Stimulated activated CD8-positive, alpha-beta memory T cell treated with anti-CD3 and anti-CD28 coated beads, Interleukin-15, amount 100 ng/mL, for 1 hour (primary cell): ENCODE measurements at places on chromosomes 2 and 18.

- DNase-seq, result no peak
Observed at GRCh38 chr2:54722641-54723040, 821 bp upstream of the EML6 start.

DNA sequence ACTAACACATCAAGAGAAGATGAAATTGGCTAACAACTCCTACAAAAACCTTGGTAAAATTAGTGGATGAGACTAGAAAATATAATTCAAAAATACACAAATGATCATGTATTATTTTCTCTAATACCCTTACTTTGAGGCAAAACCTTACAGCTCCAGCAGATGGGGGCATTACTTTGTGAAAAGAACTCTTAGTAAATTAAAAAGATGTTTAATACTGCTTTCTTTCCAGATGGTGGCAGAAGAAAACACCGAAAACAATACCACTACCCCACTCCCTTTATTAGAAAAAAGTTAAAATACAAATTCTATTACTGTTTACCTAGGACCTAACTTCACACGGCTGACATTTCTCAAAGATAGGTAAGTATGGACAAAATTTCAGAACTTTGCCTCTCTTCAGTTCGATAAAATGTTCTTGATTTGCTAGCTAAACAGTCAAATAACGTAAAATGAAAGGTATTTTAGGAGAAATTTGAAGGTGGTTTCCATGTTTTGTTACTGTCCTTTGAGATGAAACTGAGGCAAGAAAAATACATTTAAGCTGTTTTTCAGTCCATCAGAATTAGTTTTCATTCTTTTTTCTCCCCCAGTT, 30.6 kb downstream of the ORC4 start:
- DNase-seq, result no peak

- DNase-seq, result no peak
Observed at GRCh38 chr2:236527159-236527630, 42.4 kb upstream of the ACKR3 start.

GRCh38 chr2:112714836-112715631, 5.8 kb upstream of the NT5DC4 start:
- DNase-seq, result no peak

- no peak for DNase-seq
Observed at GRCh38 chr2:12176623-12177454, 430.4 kb downstream of the LPIN1 start.

- DNase-seq, result no peak
Observed at GRCh38 chr2:55590810-55591440, 26.5 kb downstream of the PPP4R3B start.

- DNase-seq, result no peak
Observed at GRCh38 chr2:100394111-100394641, 23.3 kb downstream of the CHST10 start.

- no peak for DNase-seq
Observed at GRCh38 chr2:24945907-24946306, 25.8 kb downstream of the DNAJC27 start.

DNA sequence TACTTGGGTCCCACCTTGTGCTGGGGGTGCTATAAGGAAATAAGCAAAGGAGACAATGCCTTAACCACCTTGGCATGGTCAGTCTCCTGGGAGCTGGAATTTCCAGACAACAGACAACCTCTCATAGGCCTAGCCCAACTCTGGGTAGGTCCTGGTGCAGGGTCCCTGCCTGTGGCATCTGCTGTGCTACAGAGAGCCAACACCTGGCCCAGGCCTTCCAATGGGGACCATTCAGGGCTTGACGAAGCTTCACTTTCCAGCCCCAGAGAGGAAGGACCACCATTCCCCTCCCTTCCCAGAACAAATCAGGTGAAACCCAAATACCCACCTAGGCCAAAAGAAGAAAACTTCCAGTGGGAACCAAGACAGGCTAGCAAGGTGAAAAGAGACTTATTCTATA, 82.8 kb downstream of the SMAD7 start:
- no peak for DNase-seq

DNA sequence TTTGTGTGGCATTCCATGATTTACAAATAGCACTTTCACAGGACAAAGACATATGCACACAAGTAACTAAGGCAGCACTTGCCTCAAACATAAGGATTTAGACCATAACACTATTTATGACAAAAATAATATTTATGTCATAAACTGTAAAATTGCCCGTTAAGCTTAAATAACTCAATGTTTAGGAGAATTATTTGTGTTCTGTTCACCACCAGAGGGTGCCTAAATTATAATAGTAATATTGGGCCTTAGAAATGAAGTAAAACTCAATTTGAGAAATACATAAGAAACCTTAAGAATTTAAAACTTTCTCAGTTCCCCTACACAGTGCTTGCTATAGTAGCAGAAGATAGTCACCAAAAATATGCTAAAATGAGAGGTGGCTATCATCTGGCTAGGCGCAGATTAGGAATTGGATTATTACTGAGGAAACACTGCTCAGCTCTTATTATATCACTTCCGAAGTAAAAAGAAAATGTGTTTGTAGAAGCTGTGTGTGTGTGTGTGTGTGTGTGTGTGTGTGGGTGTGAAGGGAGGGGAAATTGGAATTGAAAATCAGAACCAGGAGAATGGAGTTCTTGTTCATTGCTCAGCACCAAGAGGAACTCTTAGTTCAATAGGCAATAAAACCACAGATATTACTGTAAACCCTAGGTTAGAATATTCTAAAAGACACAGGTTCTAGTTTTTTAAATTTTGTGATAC, 4.9 kb upstream of the CHN1 start:
- no peak for DNase-seq

- DNase-seq, result no peak
Observed at GRCh38 chr2:190478572-190479195, 55.8 kb downstream of the NEMP2 start.

GRCh38 chr2:111173856-111174255, 53.1 kb downstream of the BCL2L11 start:
- no peak for DNase-seq

GRCh38 chr2:14907014-14907612, 274.6 kb downstream of the LRATD1 start:
- DNase-seq, result no peak

DNA sequence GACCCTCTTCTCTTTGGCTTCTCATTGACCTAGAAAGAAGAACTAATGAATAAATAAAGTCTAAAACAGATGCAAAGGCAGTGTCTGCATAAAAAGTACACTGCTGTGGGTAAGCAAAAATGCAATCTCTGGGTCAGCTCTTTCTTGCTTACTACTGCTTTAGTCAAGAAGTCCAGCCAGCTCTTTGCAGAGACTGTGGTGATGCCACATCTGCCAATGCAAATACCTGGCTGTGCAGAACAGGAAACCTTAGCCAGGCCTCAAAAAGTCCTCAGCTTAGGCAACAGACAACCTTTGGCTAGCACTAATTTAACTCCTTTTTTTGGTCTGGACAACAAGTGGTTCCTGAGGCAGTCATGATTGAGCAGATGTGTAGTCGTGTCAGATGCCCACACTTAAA, 73.6 kb upstream of the RND3 start:
- no peak for DNase-seq

GRCh38 chr2:40329739-40330030, 122.2 kb downstream of the SLC8A1 start:
- DNase-seq, result no peak

GRCh38 chr2:2112416-2113105, 218.5 kb downstream of the MYT1L start:
- no peak for DNase-seq

DNA sequence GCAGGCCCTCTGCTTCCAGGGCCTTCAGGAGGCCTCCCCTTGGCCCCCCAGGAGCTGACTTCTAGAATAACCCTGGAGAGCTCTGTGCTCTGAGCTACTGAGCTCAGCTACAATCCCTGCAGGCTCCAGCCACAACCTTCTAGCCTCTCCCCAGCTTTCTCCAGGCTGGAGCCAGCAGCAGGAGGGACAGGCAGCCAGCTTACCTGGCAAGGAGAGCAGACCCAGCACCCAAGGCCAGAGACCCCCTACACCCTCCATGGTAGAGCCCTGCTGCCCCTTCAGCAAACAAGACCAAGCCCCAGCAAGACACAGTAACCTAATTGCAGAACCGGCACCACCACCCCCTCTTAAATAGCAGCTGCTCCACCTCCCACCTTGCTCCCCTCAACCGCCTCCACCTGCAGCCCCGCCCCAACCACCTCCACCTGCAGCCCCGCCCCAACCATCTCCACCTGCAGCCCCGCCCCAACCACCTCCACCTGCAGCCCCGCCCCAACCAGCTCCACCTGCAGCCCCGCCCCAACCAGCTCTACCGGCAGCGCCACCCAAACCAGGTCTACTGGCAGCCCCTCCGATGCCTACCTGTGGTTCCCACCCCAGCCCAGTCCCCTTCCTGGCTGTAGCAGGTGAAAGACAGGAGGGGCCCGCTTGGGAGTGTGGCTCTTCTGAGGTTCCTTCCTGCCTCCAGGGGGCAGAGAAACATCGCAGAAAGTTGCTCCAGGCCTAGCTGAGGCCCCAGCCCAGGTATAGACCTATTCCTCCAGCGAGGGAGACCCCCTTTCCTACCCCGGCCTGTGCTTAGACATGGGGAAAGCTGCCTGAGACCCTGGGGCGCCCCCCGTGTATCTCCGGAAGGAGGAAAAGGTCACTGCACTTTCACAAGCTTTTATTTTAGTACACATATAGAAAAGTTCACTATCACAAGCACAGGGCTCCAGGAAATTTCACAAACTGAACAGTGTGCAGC, at the start of gene ASTL:
TSS of gene ASTL (minus strand) at position 324 of the 967 bp plus-strand sequence. CDS start at position 258, 66 bp downstream.
- no peak for DNase-seq

GRCh38 chr2:191866675-191867506, 20.0 kb upstream of the CAVIN2 start:
- DNase-seq, result no peak

DNA sequence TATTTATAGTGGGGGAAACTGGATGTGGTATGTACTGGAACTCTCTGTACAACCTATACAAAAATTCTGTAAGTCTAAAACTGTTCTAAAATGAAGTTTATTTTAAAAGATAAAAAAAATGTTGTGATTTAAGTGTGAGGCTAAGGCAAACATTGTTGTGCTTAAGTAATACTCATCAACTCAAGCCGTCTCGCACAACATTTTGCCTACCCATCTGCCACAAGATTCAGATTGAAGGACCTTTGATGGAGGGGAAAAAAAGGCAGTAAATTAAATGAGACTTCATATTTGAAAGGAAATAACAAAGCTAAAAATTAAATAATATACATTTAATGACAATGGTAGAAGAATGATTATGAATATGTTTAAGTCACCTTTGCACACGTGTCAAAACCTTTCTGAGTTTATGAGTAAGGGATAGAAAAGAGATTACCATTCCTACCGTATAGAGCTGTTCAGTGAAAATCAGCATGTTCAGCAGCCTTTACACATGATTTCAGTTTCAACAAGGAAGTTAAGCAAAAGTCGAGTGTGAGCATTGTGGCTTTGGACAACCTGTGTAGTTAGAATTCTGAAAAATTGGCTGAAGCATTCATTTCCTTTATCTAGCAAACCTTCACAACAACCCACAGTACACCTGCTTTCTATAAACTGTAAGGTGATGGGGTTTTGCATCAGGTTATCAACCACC, 499.3 kb downstream of the IRS1 start:
- no peak for DNase-seq

DNA sequence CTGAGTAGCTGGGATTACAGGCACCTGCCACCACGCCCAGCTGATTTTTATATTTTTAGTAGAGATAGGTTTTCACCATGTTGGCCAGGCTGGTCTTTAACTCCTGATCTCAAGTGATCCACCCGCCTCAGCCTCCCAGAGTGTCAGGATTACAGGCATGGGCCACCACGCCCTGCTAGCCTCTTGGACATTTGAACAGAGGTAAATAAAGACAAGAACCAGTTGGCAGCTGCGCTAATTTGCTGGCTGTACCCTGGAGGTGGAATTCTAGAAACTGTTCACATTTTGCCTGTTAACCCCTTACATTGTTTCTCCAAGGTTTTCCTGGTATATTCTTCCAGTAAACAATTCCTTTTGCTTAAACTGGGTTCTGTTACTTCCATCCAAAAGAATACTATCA, 132.9 kb downstream of the CDH2 start:
- DNase-seq, result no peak

- DNase-seq, result no peak
Observed at GRCh38 chr2:137638932-137639331, 325.3 kb upstream of the HNMT start.

DNA sequence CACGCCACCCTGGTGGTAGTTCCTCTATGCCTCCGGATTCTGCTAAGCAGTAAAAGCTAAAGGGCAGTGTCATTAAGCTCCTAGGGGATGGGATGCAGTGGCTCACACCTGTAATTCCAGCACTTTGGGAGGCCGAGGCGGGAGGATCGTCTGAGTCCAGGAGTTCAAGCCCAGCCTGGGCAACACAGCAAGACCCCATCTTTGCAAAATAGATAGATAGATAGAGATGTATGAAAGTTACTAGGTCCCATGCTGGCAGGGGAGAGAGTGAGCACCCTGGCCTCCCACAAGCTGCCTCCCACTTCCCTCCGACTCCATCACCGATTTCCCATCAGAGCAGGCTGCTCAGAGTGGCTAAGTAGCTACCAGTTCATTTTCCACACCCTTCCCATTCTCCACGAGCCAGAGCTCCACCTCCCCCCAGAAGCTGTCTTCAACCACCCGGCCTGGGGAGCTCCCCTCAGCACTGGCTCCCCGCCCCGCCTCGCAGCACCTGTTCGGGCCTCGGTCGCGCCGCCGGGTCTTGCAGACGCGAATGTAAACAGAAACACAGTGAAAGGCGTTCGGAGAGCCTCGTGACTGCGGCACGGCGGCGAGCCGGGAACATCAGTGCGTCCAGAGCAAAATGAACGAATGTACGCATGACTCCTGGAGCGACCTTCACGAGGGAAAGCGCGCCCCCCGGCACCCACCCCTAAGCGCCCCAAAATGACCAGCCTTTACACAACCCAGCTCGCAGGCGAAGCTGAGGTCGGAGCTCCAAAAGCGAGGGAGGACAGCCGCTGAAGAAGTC, 598 bp upstream of the CEP68 start:
- peak; percentile 28 for DNase-seq

GRCh38 chr2:55961318-55961911, 37.8 kb upstream of the EFEMP1 start:
- DNase-seq, result no peak

DNA sequence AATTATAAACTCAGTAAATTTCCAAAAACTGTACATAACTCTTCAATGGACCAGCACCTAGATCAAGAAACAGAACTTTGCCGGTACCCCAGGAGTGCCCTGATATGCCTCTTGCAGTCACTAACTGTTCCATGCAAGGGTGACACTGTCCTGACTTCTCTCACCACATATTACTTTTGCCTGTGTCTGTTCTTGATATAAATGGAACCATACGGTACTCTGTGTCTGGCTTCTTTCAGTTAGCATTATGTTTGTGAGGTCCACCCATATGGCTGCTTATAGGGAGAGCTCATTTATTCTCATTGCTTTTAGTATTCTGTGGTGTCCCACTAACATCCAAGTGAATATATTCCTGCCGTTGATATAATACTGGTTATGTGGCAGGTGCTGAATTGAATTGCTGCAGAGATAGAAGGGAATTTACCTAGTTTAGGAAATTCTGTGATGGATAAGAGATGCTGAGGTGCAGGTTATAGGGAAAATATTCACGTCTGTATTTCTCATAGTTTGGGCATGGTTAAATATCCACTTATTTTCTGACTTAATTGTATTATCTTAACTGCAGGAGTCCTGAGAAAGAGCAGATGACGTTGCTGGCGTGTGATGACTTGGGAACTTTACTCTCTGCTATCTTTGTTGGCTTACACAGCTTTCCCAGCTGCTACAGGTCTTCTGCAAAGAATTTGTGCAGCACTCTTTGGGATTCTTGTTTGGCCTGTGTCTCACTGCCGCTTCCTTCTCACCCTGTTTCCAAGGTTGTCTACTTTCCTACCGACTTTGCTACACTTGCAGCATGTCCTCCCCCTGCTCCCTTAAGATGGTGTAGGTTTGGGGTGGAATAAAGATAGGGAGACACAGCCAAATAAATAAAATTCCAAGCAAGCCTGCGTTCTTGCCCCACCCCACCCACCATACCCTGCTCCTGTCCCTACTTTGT, 107.9 kb downstream of the MAP4K4 start:
- no peak for DNase-seq
